ENCODE measurements at places on chromosomes 11 and 22.

DNA sequence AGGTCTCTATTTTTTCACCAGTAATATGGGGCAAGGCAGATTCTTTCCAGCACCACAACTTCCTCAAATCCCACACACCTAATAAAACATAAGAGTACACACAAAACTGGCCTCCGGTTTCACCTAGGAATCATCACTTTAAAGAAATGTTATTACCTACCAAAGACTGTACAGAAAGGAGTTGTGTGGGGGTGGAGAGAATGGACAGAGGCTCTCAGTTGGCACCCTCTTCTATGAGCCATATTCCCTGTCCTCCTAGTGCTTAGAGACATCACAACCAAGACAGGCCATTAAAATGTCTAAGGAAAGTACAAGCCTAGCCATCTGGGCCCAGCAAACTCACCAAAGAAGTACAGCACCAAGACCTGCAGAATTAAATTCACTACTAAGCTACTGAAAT lies 56.1 kb downstream of the RBFOX2 start:
- DNase-seq, result no peak

GRCh38 chr11:6258141-6258540 lies 1.5 kb upstream of the CCKBR start:
- DNase-seq, result no peak

DNA sequence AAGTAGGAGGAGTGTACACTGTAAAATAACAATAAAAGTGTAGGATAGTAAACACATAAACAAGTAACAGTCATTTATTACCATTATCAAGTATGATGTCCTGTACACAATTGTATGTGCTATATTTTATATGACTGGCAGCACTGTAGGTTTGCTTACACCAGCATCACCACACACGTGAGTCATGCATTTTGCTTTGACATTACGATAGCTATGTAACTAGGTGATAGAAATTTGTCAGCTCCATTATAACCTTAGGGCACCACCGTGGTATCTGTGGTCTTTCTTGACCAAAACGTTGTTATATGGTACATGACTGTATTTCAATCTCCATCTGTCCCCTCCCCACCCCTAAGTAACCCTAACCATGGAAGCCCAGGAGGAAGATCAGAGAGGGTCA lies 1.1 kb downstream of the DNAL4 start:
- no peak for DNase-seq

GRCh38 chr11:44066732-44067141 lies 667 bp downstream of the ACCS start:
- no peak for DNase-seq

- DNase-seq, result no peak
These were observed 14.5 kb upstream of the PARVA start for GRCh38 chr11:12362857-12363256.

DNA sequence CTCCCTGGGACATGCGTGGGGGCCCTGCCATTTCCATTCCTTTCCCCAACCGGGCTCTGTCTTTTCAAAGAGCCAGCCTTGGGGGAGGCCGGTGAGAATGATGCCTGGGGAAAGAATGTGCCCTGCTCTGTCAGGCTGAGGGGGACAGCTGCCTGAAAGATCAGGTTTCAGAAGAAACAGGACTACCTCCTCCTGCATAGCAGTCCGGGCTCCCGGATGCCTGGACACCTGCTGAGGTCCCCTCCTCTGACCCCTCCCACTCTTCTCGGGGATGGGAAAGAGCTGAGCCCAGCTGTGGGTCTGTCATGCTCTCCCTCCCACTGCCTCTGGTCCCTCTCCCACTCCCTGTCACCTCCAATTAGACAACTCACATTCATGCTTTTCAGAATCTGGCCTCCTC lies 41.8 kb upstream of the CDON start:
- no peak for DNase-seq

DNA sequence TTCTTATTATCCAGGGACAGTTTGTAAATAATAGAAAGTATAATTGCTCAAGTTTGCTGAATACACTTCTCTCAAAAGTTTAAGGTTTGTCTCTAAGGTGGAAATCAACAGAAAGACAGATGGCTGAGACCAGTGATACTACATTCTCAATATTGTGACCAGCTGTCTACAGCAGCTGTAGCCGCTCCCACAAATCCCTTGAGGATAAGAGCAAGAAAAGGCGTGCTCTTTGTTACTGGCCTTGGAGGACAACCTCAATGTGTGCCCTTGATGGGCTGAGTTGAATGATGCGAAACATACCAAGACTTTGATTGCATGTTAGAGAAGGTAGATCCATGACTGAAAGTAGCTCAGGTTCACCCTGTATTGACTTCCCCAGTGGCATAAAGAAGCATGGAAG lies 6.1 kb downstream of the OR6M1 start:
- DNase-seq, result no peak

- no peak for DNase-seq
These were observed 2.2 kb upstream of the P2RX6 start for GRCh38 chr22:21012446-21013407.

GRCh38 chr11:11279956-11280689 lies 72.9 kb downstream of the CSNK2A3 start:
- DNase-seq, result no peak

DNA sequence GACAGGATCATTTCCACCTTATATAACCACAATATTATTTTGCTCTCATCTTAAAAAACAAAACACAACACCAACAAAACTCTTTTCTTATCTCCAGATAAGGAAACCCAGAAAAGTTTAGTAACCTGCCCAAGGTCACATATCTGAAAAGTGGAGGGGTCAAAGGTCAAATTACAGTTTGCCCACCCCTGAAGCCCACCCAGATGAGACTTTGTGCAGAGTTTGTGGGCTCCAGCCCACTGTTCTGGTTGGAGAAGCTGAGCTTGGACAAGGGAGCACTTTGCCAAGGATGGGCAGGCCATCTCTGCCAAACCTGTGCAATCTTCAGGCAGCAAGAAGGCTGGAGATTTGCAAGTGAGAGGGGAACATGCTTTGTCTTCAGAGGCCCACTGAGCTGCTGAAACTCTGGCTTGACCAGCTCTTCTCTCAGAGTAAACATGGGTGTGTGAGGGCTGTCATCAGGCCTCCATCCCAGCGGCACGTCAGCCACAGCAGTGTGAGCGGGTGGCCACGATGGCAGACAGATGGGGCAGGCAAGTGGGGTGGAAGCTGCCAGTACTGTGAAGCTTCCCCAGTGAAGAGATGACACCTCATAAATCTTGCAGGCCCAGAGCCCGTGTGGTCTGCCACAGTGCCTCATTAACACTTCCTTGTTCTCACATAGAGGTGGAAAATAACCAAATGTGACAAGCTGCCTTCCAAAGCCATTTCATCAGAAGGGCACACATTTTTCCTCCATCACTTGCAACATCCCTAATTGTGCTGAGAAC lies 111.8 kb downstream of the CCDC81 start:
- no peak for DNase-seq

DNA sequence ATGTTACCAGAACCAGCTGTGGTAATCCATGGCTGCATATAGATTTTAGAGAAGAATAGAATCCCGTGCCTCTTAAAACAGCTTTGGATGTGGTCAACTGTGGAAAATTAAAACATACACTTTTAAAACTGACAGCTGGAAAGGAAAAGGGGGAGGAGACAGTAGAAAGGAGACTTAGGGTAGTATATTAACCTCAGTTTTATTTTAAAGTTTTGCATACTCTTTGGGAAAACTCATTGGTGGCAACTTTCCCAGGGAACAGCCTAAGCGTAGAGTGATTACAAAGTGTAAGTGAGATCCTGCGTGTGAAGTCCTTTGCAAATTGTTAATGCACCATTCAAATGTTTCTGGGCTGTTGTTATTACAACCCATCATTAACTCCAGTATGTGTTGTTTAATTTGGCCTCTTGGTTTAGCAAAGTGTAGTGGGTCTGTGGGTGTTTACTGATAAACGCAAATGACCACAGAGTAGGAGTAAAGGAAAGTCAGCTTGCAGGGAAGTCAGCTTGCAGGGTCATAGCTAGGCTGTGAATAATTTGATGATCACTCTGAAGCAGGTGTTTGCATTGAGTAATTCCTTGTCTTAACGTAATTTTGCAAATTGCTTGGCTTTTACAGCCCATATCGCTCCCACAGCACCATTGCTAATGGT lies 88.0 kb upstream of the DBX1 start:
- no peak for DNase-seq

DNA sequence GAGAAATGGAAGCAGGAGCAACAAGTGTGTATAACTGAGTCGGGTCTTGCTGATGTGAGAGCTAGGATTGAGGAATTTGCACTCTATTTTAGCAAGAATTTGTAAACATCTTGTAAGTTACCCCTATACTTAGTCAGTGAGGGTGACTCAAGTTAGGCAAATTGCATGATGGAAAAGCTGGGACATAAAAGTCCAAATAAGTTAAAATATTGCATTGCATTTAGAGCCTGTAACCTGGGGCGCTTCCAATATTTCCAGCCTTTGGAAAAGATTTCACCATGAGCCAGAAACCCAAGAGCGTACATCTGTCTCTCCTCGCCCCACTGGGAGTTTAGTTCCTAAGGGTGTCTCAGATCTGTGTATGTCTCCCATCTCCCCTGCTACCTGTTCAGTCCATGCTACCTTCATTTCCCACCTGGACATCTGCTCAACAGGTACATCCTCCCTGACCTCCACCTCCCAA lies 37.0 kb upstream of the ACCSL start:
- DNase-seq, result no peak

GRCh38 chr11:110827276-110827675 lies 115.0 kb upstream of the ARHGAP20 start:
- DNase-seq, result no peak

DNA sequence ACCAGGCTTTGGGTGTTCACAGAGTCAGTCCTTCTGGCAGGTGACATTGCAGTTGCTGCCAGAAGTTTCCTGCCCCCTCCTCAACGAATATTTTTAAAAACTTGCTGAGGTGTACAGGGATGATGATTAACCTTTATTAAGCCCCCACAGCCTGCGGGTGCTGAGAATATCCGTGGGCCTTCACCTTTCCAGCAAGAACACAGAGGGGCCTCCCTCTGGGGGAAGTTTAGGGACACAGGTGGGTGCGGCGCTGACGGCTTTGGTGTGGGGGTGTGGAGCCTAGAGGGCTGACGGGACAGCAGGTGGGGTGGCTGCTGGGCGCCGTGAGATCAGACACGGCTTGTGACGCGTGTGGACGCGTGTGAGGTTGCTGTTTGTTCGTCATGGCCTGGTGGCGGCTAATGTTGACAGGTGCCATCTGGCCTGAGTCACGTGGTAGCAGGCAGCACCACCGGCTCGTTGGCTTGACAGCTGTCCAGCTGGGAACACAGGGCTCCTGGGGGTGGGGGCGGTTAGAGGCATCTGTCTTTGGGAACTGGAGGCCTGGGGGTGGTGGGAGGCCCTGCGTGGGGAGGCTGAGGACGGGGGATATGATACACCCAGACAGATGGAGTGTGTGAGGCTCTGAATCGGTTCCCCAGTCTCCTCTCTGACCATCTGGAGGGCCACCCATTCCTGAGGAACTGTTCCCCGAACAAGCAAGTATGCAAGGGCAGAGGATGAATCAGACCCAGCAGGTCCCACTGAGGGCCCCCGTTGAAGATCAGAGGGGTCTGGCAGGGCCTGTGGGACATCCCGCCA lies 12.5 kb upstream of the LRRC10B start:
- no peak for DNase-seq

GRCh38 chr22:24386937-24387471 lies 40.4 kb upstream of the ADORA2A start:
- DNase-seq, result no peak

- no peak for DNase-seq
These were observed 3.0 kb upstream of the GRAP2 start for GRCh38 chr22:39897841-39898240.

DNA sequence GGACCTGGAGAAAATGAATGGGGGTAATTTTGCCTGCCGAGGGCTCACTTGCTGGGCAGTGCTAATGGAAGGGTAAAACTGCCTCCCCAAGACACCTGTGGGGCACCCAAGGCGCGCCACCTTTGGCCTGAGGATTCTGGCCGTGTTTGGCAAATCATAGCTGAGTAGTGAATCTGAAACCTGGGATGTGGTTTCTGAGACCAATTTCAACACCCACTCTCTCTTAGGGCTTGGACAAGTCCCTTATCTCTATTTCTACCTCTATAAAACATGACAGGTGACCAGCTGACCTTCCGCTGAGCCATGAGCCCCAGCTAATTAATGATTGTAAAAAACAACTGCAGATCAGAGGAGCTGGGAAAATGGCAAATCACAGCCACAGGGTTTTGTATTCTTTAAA lies 1.5 kb upstream of the PACSIN3 start:
- DNase-seq, result no peak

DNA sequence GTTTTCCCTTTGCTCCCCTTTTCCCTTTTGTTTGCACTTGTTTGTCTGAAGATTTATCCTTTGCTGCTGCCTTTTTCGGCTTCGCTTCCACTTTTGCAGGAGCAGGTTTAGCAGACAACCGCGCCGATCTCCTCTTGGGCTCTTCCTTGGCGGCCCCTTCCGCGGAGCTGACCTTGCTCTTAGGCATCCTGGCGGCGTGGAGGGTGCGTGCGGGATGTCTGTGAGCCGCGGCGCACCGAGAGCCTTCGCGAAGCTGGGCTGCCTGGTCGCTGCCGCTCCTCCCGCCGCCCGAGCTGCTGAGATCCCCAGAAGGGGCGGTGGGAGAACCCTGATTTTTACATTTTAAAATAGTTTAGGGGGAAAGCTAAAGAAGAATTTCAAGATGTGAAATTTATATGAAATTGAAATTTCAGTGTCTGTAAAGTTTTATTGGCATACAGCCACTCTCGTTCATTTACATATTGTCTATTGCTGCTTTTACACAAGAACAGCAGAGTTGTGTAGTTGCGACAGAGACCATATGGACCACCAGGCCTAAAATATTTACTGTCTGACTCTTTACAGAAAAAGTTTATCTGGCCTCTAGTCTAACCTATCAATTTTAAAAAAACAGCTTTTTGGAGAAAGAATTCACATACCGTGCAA lies 105.2 kb upstream of the RRM1 start:
- DNase-seq, result no peak

DNA sequence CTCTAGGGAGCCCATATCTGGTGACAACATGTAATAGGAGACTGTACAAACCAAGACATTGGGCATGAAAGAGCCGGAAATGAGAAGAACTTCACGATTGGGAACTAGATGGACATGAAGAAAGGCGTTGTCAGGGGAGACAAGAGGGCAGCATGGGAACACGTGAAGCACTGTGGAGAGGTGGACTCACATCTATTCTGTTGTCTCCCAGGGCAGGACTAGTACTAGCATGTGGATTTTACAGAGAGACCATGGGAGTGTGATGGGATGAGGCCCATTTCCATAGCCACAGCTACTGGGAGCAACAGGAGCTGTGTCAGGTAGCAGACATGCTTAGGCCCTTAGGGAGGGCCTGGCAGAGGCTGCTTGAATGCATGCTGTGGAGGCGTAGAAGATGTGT lies 333.9 kb downstream of the OPCML start:
- no peak for DNase-seq

DNA sequence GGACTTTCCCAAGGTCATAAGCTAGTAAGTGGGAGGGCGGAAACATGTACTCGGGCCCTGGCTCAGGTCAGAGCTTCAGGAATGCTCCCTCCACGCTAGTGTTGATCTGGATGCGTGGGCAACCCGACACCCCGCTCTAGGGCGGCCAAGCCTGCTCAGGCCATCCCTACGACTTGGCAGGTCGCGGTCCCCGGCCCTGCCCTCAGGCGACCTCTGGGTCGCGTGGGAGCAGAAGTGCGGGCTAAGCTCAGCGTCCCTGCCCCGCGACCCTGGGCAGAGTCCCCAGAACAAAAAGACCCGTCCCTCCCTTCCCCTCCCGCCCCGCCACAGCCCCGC lies 781 bp upstream of the TEF start:
- DNase-seq, result no peak
